Activated CD4-positive, CD25-positive, alpha-beta regulatory T cell treated with anti-CD3 and anti-CD28 coated beads, Interleukin-2, amount 50 U/mL, for 24 hours (primary cell): ENCODE measurements at places on chromosomes 12 and 14.

GRCh38 chr14:105986894-105987284 is 460.5 kb downstream of the TMEM121 start:
- ATAC-seq = no peak

DNA sequence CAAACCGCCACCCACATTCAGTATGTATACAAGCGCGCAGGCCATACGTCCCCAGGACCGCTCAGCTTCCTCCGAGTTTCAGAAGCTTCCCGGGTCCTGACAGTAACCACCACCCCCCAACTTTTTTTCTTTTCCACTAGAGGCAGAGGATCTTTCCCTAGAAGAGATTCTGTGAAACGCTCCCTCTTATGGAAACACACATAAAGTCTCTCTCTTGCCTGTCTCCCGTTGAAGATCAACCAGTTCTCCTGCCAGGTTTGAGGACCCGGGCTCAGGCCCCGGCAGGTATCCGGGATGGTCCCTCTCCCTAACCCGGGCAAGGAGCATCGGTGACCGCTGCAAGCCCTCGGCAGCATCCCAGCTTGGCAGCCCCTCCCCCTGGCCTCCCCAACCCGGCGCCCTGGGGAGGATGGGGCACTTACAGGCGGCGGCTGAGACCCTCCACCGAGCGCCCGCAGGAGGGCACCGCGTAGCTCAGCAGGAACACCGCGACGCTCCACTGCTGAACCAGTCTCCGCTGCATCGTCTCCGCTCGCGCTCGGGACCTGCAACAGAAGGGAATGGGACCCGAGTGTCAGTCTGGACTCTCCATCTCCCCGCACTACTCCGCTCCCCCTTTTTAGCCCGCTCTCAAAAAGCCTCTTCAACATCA is 3.4 kb downstream of the PTHLH start:
- no peak for ATAC-seq

- ATAC-seq = peak; percentile 63
Observed at GRCh38 chr12:112096070-112096469, 12.5 kb downstream of the NAA25 start.

DNA sequence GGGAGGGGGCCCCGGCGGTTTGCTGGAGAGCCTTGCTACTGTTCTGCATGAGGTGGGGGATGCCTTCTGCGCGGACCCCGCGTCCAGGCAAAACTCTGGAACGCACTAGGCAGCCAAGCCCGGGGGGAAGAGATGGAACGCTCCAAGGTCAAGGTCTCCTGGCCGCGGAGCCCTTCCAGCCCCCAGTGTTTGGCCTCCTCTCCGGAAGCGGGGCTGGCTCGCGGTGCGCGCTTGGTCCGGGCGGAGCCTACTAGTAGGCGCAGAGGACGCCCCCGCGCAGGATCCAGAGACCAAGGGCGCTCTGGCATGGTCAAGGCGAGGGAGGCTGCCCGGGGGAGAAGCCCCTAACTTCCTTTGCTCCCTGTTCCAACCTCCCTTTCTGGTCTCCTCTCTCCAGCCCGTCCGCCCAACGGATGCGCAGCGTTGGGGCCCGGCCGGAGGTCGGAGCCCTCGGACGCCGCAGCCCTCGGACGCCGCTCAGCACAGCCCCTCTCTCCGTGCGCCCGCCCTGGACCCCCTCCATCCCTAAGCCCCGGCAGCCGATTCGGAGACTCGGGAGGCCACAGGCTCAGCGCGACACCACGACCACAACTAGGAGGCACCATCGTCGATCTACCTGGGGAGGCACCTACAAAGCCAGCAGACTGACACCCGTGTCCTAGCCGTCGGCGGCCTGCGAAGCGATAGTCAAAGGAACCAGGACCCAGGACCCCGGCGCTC is 669 bp upstream of the KCNK13 start:
- ATAC-seq = no peak

DNA sequence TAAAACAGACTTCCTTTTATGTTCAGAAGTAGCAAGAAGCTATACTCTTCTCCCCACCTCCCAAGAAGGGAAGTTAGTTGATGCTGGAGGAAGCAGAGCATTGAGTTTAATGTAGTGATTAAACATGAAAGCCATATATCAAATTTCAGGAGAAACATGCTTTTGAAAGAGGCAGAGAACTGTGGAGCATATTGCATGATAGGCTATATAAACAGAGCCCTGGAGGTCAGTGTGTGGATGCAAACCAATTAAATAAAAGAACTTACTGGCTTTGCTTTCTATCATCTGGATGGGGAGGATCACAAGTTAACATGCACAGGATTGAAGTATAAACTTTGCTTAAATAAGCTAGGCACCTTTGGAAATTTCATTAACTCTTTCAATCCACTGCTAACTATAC is 94.1 kb downstream of the MSRB3 start:
- ATAC-seq = no peak

GRCh38 chr12:53131844-53132243 is 28.6 kb downstream of the SOAT2 start:
- ATAC-seq = no peak

GRCh38 chr12:67154901-67155300 is 114.3 kb upstream of the CAND1 start:
- no peak for ATAC-seq

DNA sequence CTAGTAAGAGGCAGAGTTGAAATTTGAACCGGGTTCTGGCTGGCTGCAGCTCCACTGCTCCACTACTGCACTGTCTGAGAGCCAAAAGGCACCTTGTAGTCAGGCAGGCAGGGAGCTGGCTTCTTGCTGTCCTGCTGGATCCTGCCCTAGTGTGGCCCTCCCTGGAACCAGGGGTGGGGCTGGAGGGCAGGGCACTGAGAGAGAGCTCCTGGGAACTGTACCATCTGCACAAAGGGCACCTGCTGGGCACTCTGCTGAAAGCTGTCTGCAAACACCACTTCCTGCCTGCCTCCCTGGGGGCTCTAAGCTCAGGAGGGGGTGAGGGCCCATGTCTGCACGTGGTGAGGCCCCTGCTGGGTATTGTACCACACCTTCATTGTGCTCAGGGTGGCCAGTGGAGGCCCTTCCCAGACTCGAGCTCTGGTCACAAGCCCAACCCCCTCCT is 19.0 kb upstream of the TCL1B start:
- no peak for ATAC-seq

GRCh38 chr12:58656254-58657009 is 263.9 kb downstream of the LRIG3 start:
- no peak for ATAC-seq

DNA sequence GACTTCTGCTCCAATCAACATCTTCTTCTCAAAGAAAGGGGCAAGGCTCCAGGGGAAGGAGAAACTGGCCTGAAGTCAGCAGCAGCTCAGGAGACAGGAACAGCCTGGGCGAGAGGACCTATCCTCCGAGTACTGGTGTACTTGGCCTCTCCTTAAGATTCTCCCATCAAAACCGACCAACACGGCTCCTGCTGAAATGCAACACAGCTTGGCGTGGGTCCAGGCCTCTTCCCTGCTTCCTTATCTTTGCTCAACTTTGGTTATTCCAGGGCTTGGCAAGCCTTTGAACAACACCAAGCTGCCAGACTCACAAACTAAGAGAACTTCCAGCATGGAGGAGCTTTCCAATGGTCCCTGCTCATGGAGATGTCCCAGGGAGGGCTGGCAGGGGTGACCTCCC is 377.4 kb downstream of the BCL11B start:
- no peak for ATAC-seq
